Subcutaneous adipose tissue (tissue), 4 donors: ENCODE measurements at places on chromosomes 16 and 17. TPM values are rescaled to one million over a fixed set of nuclear protein-coding genes. Genes with fewer than 3 reads are reported as not detected.

ZNF267 gene
- total RNA-seq, result 22.1 TPM

NHERF1 gene
- 26.2 TPM for total RNA-seq

TAC4 gene
- total RNA-seq, result not detected

CCL5 gene
- total RNA-seq, result not detected

THRA gene
- 38.9 TPM for total RNA-seq

NEUROD2 gene
- total RNA-seq, result not detected

CCR7 gene
- total RNA-seq, result 0.22 TPM

KLHL10 gene
- total RNA-seq, result 0.51 TPM

HBQ1 gene
- total RNA-seq, result not detected

PHOSPHO1 gene
- total RNA-seq, result not detected

TBC1D3I gene
- not detected for total RNA-seq

PERCC1 gene
- not detected for total RNA-seq

TRPV3 gene
- 0.16 TPM for total RNA-seq

NAGS gene
- 1.5 TPM for total RNA-seq

KRT38 gene
- total RNA-seq, result not detected

TEDC2 gene
- not detected for total RNA-seq

RNF157 gene
- 8.1 TPM for total RNA-seq

CCDC154 gene
- total RNA-seq, result 0.38 TPM

ABCC11 gene
- not detected for total RNA-seq

KRTAP4-5 gene
- not detected for total RNA-seq

CDRT15 gene
- total RNA-seq, result not detected

RPRML gene
- total RNA-seq, result 0.75 TPM

C16orf54 gene
- 0.75 TPM for total RNA-seq

TBC1D16 gene
- 43.5 TPM for total RNA-seq

G6PC1 gene
- not detected for total RNA-seq

ZFP3 gene
- total RNA-seq, result 3.2 TPM
